MG63 (cell line): ENCODE measurements at places on chromosomes 12 and 14.

DNA sequence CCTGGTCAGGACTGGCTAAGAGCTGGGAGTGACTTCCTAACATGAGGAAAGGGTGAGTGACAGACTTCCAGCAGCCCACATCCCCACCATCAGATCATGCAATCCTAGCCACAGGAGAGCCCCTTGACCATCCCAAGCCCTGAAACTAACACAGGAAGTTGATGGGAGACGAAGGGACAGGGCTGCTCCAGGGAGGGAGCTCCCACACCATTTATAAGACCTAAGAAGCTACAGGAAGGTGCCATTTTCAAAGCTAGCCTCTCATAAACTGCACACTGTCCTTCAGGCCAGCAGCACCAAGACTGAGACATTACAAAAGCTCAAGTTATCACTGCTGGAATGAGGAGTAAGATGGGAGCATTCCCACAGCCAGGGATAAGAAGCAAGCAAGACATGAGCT lies 19.4 kb downstream of the SLC25A21 start:
- no peak for DNase-seq

- DNase-seq = no peak
Measured at GRCh38 chr14:22981876-22982476, 375 bp downstream of the AJUBA start.

- DNase-seq = no peak
Measured at GRCh38 chr12:11698729-11699128, 49.3 kb downstream of the ETV6 start.

- peak; percentile 35 for DNase-seq
Measured at GRCh38 chr14:20609215-20610001, 18.2 kb upstream of the RNASE12 start.

DNA sequence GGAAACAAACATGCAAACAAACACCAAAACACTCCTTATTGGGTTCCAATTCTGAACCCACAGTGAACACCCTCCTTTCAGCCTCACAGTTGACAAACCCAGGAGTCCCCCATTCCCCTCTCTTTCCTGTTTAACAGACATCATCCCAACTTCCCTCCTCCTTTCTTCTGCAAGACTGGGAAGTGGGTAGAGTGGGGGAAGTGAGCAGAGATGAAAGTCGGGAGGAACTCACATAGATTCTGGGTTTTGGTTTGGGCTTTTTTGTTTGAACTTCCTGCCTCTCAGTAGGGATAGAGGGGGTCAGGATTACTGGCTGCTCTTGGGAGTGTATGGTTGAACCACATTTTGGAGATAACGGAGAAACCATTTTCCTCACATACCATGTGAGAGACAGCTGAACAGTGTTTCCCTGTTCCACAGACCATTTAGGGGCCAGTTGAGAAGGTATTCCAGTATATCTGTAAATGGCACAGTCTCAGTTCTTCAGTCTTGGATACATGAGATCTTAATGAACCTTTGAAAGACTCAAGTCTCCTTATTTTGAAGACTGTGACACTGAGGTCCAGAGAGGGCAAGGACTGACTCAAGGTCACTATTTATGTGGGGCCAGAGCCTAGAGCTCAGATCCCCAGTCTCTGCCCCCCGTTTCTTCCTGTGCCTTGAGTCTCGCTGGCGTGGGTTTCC lies 3.9 kb upstream of the GPR84 start:
- DNase-seq = no peak

GRCh38 chr12:8034802-8035201 lies 2.3 kb downstream of the FOXJ2 start:
- DNase-seq = no peak
